ENCODE measurements at places on chromosomes 12 and 14.
A peak's percentile ranks its signal among the peaks of the same experiment; 100 is the strongest.

GRCh38 chr14:50937325-50937724 lies 7.0 kb downstream of the PYGL start:
- DNase-seq = no peak

DNA sequence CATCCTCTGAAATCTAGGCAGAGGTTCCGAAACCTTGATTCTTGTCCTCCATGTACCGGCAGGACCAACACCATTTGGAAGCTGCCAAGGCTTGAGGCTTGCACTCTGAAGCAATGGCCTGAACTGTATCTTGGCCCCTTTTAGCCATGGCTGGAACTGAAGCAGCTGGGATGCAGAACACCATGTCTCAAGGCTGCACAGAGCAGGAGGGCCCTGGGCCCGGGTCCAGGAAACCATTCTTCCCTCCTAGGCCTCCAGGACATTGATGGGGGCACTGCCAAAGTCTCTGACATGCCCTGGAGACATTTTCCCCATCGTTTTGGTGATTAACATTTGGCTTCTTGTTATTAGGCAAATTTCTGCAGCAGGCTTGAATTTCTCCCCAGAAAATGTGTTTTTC lies 198.7 kb downstream of the EFCAB11 start:
- no peak for DNase-seq

DNA sequence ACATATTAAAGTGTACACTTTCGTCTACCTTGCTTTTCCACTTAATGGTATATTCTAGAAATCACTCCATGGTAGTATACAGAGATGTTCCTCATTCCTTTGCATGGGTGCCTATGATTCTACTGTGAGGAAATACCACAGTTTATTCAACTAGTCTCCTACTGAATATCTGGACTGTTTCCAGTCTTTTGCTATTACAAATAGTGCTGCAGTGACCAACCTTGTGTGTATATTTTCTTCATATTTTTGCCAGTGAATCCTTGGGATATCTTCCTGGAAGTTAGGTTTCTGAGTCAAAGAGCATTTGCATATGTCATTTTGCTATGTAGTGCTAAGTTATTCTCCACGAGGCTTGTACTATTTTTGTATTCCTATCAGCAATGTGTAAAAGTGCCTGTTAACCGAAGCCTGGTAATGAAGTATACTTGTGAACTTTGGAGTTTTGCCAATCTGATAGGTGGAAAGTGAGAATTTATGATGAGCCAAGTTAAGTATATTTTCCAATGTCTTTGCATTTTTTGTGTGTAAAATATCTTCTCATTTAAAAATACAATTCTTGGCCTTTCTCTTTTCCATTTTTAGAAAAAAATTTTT lies 31.3 kb upstream of the TMEM263 start:
- DNase-seq = no peak

DNA sequence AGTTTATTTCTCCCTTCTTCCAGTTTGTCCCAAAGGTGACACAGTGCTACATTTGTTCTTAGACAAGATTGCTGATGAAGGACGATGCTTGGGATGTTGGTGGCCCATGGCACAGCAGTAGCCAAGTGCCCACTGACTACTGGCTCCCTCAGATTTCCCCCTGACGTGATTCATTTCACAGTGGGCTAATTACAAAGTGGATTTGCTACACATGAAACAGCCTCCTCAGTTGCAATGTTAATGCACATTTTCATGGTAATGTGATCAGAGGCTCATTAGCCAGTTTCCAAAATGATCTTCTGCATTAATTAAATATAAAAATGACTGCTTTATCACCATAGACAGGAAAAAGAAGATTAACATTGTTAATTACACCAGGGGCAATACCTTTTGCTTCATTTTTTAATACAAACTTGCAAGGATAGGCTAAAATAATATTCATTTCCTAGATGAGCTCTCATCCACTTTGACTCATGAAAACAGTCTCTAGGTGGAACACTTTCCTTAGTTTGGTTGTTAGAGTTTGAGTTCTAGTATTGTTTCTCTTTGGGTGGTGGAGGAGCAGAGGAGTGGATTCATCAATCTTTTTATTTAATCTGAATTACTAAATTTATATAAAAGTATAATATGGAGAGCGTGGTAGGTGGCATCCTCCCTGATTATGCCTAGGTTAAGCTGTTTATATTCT lies 250.9 kb downstream of the PDZRN4 start:
- DNase-seq = no peak

GRCh38 chr12:4197922-4198763 lies 75.4 kb upstream of the CCND2 start:
- DNase-seq = no peak

GRCh38 chr14:104285508-104285840 lies 147.1 kb downstream of the KIF26A start:
- DNase-seq = no peak

GRCh38 chr14:95505030-95505589 lies 11.3 kb downstream of the SYNE3 start:
- DNase-seq = no peak

DNA sequence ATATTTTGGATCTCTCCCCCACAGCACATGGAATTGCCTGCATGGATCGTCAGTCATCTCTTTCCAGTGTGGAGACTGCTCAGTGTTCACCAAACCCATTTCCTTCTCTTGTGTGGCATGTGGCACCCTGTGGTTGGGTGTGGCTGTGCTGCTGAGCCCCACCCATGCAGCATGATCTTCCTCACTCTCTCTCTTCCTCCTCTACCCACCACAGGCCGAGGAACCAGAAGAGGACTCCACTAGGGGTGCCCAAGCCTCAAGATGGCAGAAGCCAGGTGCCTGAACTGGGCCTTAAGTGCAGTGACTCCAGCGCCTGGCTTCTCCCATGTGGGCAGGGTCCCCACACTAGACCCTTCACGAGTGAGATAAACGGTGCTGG lies 66.8 kb upstream of the GPR68 start:
- no peak for DNase-seq

DNA sequence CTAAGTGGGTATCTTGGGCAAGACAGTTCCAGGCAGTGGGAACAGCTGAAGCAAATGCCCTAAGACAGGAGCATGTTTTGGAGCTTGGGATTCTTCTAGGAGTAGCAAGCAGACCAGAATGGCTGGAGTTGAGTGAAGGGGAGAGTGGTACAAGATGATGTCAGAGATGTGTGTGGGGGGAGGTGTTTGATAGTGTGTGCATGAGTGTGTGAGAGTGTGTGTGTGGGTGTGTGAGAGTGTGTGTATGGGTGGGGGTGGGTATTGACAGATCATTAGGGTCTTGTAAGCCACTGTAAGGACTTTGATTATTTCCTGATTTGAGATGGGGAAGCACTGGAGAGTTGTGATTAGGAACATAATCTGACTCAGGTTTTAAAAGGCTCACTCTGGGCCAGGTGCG lies 78.4 kb downstream of the TTC8 start:
- DNase-seq = no peak

- DNase-seq = peak; percentile 62
Measured at GRCh38 chr12:31959701-31960391, 631 bp downstream of the RESF1 start.

DNA sequence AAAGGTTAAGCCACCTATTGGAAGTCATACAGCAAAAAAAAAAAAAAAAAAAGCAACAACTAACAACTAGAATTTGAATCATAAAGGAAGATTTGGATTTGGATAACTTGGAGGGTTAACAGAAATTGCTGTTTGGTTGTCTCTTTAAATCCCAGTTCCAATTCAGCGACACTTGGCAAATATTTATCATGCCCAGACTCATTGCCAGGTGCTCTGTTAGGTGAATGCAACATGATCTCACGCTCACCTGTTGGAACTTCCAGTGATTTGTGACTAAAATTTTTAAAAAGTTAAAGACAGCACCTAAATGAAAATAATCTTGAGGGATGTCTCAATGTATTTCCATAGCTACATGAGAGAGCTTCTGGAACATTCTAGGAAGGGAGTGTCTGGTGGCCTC lies 103.7 kb downstream of the TBX3 start:
- no peak for DNase-seq

- DNase-seq = no peak
Measured at GRCh38 chr12:30794020-30794419, 39.3 kb upstream of the CAPRIN2 start.

GRCh38 chr12:110436231-110436630 lies 13.9 kb downstream of the ARPC3 start:
- no peak for DNase-seq

DNA sequence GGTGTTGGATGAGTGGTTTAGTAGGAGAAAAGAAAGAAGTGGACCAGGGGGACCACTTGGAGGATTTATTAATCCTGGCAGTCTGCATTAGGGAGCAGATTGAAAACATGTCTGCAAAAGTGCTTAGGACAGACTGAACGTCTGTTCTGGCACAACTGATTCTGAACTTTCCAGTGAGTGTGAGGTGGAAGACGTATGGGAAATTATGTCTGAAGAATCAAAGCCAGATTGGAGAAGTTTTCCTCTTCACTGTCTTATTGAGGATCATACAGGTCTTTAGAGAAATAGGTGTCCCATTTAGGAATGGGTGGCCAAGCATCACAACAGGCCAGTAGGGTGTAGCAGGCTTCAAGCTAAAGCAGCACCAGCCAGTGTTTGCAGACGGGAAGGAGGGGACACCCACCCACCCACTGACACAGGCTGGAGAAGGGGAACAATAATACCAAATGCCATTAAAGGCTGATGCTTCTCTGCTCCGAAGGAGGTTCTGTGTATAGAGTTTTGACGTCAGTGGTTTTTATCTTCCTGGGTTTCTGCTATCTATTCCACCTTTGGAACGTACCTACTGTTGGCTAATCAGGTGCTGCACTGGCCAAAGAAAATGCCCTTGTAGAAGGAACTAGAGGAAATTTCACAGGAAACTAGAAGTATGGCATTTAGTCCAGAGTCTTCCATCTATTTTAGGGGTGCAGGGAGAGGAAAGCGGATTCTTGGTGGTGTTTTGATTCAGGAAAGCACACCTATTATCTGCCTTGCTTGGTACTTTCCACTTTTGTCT lies 1.8 kb downstream of the SRRM4 start:
- DNase-seq = peak; percentile 50

DNA sequence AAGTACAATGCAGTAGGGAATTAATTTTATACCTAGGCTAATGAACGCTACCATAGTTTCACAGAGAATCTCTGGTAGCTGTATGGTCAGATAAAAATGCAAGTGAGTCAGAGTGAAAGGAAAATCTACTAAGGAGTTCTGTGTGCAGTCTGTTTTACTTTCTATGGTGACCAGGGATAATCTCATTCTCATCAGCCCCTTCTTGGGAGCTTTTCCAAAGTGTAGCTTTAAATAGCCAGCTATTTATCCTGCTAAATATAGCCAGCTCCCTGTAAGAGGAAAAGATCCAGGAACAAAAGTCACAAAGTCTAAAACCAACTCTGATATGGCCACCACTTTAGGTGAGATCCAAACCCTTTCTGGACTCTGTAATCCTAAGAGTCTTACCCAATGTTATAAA lies 75.5 kb downstream of the TMEM116 start:
- no peak for DNase-seq

DNA sequence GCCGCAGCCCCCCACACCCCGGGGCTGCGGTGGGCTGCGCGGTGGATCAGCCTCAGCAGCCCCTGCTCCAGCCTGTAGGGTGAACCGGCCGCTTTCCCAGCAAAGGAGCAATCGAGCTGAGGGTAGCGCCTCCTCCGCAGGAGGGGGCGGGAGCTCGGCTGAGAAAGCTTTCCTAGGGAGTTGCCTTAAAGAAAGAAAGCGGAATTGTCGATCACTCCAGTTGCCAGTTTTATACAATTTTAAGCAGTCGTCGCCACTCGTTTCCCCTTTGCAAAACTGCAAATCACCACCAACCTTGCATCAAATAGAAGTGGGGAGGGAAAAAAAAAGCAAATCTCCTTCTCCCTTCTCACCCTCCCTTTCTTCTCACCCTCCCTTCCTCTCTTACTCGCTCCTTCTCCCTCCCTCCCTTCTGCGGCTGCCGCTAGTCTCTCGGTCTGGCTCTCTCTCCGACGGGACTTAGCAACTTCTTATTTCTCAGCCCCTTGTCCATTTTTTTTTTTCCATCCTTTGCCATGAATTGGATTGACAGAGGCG lies at the start of gene PDE3A:
TSS of gene PDE3A (plus strand) at position 424 of the 537 bp plus-strand sequence. CDS start 748 bp downstream, outside the sequence.
- peak; percentile 35 for DNase-seq

DNA sequence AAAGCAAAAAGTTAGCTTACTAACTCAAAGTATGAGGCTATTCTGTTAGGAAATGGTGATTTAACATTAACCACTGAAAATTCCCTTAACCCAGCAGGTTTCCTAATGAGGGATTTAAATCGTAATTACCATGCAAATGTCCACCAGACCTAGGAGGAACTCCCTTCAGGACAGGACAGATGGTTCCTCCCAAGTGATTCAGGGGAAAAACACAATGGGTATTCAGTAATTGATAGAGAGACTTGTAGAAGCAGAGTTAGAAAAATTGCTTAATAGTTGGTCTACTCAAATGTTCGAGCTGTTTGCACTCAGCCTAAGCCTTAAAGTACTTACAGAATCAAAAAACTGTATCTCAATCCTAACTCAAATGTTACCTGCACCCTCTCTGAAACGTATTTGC lies 21.6 kb downstream of the RERGL start:
- DNase-seq = no peak

GRCh38 chr14:96713426-96713825 lies 83.8 kb upstream of the VRK1 start:
- no peak for DNase-seq

DNA sequence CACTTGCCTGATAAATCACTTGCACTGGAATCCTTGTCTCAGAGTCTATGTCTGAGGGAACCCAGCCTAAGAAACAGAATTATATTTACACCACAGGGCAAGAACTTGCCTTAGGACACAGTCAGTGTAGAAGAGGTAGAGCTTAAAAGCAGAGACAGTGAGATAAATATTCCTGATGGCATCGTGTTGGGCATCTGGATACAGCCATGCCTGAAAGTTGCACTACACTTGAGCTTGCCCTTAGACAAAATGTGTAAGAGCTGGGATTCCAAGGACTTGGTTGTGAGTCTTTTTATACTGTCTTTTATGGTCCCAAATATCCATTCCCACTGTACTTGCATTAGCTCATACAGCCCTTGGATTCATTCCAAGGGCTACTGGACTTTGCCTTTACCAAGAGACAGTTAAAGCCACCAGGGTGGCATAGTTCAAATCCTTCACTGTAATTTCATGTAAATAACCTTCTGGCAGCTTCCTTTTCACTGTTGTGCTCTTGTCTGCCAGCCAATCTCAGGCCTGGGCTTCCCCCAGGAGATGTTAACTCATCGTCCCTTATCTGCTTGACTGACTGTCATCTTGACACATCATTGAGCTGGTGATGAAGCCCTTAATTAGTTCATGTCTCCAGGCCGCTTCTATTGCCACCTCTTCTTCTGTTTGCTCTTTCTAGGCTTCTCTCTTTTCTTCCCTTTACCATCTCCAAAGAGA lies 577.9 kb upstream of the TBX3 start:
- DNase-seq = no peak

DNA sequence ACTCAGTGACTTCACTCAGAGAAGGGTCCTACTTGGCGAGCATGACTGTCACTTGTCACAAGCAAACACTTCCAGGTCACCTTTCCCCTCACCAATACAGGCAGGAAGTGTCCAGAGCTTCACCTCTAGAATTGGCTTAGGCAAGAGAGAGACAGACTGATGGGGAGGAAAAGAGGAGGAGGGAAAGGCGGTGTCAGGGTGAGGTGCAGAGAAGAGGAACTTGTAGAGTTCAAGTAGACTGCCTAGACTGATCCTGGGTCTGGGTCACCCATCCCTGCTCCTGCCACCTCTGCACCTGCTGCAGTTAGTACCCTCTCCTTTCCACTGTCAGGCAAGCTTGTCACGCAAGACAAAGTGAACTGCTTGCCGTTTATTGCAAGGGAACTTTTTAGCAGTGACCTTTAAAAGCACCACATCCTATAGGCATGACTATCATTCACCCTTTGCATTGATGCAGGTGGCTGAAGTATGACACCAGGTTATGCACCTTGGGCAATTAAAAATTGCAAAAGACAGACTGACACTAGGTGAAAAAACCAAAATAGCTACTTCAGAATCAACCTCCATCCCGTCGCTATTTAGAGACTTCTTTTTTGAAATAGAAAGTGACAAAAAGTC lies 292.4 kb downstream of the SYT1 start:
- DNase-seq = no peak

GRCh38 chr14:61350427-61351270 lies 29.3 kb downstream of the PRKCH start:
- DNase-seq = no peak
